ELR (cell line): ENCODE measurements at places on chromosomes 5 and 9.

DNA sequence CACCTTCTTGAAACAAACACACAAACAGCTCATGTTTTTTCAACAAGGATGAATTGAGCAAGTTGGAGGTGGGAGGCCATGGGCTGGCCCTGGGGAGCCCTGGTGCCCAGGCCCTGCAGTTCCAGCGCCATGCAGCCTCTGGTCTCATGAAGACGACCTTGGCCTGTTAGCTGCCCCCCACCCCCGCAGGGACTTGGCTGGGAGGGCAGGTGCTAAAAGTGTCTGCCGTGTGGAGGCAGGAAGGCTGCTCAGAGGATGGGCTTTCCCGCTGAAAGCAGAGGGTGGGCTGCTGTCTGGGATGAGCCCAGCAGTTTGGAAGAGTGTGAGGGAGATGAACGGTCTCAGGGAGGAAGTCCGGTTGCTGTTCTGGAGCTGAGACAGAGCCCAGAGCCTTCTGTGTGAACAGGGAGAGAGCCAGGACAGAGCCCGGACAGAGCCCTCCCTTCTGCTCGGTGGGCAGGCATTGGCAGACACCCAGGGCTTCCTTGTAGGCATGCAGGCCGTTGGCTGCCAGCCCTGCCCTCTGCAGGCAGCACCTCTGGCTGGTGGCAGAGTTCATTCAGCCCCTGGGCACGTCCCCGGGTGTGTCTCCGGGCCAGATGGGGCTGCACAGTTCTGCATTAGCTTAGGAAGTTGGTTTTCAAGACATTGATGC, 18.7 kb downstream of the ROPN1L start:
- no peak for DNase-seq

- no peak for DNase-seq
Measured at GRCh38 chr5:14741801-14742440, 77.4 kb downstream of the OTULIN start.

GRCh38 chr5:77086368-77086688, 757 bp downstream of the ZBED3 start:
- DNase-seq: no peak

DNA sequence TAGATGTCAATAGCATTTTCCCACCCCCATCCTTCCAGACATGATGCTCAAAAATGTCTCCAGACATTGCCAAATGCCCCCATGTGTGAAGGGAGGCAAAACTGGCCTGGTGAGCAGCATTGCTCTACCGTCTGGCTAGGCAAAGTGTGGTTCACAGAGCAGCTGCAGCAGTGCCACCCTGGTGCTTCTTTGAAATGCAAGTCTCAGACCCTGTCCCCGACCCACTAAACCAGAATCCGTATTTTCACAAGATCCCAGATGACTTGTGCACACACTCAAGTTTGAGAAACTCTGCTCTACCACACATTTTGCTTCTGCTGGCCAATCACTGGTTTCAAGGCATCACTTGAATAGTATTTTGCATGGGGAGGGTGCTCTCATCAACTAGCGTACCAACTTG, 226.6 kb upstream of the KLF9 start:
- DNase-seq: no peak

GRCh38 chr9:96441798-96442445, 8.0 kb upstream of the HABP4 start:
- DNase-seq: peak; percentile 55

DNA sequence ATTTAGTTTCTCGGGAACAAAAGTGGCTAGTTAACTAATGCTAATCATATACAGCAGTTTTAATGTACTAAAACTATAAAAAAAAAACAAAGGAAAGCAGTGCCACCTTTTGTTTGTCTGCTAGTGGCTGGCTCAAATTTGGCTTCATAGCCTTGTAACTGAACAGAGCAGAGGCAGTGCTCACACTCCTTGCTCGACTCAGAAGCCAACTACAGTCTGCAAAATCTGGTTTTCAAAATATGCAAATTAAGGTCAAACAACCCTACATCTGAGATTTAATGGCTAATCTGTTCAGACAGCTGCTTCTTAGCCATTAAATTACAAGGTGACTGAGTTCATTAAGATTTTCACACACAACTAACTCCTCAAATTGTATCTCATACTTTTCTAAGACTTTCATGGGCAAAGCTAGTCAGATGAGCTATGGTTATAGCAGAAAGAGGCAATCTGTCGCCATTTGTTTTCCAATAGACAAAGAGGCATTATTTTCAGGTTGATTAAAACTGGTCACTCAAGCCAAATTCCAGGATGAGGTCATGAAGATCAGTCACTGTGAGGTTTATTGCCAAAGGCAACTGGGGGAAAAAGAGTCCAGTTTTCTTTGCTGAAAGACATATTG, 56.8 kb upstream of the EPB41L4A start:
- peak; percentile 14 for DNase-seq

GRCh38 chr9:86507212-86507630, 153.0 kb upstream of the TUT7 start:
- DNase-seq: no peak

- peak; percentile 12 for DNase-seq
Measured at GRCh38 chr5:91219091-91219802, 163.9 kb downstream of the ARRDC3 start.

DNA sequence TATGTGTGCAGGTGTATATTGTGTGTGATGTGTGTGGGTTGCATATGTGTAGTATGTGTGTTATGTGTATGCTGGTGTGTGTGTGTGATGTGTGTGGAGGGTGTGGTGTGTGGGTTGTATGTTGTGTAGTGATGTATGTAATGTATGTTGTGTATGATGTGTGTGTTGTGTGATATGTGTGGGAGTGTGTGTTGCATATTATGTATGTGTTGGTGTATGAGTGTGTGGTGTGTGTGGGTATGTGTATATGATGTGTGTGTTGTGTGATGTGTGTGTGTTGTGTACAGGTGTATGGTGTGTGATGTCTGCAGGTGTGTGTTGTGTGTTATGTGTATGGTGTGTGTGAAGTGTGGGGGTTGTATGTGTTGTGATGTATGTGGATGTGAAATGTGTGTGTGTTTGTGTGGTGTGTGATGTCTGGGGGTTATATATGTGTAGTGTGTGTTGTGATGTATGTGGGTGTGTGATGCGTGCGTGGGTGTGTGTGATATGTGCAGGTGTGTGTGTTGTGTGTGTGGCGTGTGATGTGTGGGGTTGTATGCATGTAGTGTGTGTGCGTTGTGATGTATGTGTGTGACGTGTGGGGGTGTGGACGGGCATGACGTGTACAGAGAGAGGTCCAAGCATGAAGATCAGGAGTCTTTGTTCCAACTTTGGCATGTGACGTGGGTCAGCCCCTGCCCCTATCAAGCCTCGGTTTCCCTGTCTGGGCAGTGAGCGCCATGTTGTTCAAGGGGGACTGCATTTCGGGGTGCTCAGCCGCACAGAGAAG, 8.5 kb upstream of the CRB2 start:
- no peak for DNase-seq

GRCh38 chr5:139046551-139046950, 151.6 kb downstream of the SIL1 start:
- DNase-seq: no peak

- no peak for DNase-seq
Measured at GRCh38 chr5:134151723-134152122, 25.0 kb downstream of the SKP1 start.

DNA sequence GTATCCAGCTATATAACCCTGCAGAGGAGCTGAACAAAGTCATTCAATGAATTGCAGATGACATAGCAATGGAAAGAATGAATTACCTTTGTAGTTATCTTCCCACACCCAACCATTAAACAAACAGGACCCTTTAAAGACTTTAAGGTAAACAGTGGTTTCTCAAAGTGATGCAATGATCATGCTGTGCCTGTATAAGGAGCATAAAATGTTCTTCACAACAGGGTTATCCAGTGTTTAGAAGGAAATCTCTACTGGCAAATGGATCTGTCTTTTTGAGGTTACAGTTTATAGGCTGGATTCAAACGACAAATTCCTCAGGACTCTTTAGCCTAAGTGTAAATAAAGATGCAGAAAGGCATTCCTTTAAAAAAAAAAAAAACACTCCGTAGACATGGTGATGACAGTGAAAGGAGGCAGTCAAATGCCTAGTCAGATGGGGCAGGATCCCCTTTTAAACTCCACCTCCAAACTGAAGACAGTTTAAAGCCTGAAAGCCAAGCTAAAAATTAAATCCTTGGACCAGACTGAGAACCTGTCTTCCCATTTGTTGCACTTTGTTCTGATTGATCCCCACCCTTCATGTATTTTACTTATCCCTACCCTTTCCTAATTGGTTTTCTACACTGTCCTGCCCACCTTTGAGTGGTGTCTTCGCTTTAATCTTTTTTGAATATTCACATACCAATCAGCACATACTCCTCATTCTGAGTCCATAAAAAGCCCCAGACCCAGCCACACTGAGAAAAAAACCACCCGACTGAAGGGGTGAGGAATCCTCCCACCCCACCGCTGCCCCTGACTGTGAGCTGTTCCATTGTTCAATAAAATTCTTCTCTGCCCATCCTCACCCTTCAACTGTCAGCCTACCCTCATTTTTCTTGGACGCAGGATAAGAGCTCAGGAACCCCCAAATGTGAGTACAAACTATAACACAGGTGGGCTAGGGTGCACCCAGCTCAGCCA, 761.3 kb upstream of the DMAC1 start:
- no peak for DNase-seq

DNA sequence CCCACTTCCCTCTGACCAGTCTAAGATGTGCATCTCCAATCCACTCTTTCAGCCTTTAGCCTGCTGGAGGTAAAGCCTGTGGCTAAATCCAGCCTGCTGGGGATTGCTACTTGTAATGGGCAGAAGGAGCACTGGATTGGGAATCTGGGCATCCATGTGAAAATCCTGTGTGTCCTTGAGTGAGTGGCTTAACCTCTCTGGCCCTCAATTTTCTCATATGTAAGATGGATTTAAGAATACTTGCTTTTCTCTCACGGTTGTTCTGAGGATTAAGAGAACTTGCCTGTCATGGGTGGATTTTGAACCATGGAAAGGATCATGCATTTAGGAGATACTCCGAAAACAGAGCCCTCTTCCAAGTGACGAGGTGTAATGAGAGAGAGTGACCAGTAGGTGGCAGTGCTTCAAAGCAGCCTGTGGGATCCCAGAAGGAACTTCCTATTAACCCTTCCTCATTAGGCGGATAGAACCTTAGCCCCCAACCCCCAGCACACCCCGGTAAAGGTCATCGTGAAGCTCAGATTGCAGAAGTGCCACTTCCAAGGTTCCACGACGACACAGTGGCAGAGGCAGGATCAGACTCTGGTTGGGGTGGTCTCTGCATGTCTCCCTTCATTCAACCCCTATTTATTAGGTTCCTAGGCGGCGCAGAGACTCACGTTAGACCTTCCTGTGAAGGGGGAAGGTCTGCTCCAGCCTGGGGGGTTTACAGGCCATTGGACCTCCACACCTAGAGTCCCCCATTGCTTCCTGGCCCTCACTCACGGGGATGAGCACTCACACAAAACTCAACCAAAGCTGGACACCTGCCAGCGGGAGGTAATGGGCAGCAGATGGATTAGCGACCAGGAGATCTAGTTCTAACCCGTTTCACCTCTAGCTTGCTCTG, 68.7 kb upstream of the ZNF618 start:
- peak; percentile 68 for DNase-seq

- peak; percentile 97 for DNase-seq
Measured at GRCh38 chr5:157607371-157608161, 32.0 kb upstream of the ADAM19 start.

- DNase-seq: no peak
Measured at GRCh38 chr5:133869519-133870335, 98.7 kb downstream of the C5orf15 start.

DNA sequence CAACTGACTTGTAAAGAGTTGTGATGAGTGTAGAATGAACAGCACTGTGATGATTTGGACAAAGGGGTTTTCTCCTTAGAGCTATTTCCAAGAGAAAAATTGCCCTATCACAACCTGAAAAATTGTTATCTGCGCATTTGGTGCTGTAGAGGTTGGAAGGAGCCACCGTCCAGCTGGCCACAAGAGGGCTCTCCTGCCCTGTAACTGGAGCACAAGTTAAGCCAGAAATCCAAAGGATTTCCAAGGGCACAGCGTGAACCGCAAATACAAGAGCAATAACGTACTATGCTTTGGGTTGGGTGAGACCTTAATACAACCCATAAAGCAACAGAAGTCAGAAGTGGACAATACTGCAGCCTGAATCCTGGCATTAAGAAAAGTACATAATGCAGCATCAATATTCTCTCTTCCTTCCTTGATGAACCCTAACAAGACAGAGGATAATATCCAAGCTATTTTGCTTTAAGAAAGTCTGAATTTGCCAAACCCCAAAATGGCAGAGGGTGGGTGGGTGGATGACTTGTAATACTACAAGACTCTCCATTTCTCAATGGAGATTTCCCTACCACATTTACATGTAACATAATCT, 56.8 kb upstream of the SMIM32 start:
- peak; percentile 70 for DNase-seq

DNA sequence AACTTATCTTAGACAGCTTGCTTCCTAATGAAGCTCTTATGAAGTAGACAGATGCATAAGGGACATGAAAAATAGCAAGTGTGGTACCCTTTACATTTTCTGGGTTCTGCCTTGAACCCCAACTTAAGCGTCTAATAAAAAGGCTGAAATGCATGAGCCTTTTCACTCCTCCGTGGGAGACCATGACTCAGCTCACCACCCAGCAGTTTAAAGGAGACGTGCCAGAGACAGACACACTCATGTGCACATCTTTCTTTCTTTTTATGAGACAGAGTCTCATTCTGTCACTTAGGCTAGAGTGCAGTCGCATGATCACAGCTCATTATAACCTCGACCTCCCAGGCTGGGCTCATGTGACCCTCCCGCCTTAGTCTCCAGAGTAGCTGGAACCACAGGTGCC, 22.3 kb downstream of the CTXN3 start:
- DNase-seq: peak; percentile 2

GRCh38 chr9:79189511-79189924, 382.2 kb upstream of the TLE4 start:
- peak; percentile 72 for DNase-seq

DNA sequence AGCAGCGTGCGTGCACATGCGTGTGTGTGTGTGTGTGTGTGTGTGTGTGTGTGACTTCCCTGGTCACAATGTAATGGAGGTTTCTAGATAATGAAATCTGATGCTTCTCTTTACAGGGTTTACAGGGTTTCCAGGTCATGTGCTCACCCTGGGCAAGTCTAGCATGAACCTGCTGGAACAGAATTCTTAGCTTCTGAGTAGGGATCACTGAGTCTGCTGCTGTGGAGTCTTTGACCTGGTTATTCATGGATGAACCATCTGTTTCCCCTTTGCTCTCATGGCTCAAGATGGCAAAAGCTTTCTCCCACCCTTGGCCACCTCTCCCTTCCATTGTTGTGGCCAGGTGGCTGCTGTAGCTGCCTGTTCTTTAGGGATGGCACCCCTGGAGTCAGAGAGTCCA, 111.6 kb upstream of the SHB start:
- DNase-seq: no peak

DNA sequence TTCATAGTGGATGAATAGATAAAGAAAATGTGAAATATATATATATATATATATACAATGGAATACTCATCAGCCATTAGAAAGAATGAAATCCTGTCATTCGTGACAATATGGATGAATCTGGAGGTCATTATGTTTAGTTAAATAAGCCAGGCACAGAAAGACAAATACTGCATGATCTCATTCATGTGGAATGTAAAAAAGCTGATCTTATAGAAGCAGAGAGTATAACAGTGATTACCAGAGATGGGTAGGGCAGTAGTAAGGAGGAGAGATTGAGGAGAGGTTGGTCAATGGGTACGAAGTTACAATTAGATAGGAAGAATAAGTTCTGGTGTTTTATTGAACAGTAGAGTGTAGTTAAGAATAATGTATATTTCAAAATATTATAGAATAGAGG, 19.7 kb upstream of the PCDHAC2 start:
- DNase-seq: no peak
